Stimulated activated CD4-positive, alpha-beta T cell treated with anti-CD3 and anti-CD28 coated beads, Interleukin-1b, Interleukin-23, amount 100 ng/mL, for 48 hours (primary cell): ENCODE measurements at places on chromosomes 7 and 10.

- no peak for DNase-seq
Measured at GRCh38 chr10:992467-992866, 4.2 kb downstream of the GTPBP4 start.

DNA sequence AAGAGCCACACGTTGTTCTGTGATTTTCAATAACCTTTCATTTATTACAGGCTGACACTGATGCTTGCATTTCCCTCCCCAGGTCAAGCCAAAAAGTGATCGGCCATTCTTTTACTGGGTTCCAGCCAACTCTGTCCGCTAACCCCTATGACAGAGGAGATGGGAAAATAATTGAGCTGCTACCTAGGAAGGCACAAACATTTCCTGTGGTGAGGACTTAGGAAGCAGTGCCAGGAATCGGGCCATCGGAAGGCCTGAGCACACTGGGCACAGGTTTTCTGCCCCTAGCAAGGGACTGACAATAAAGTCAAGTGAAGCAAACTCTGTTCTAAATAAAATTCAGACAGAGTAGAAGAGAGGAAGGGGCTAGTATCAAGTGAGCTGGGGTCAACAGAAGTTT, 313.0 kb upstream of the AOAH start:
- DNase-seq = no peak

DNA sequence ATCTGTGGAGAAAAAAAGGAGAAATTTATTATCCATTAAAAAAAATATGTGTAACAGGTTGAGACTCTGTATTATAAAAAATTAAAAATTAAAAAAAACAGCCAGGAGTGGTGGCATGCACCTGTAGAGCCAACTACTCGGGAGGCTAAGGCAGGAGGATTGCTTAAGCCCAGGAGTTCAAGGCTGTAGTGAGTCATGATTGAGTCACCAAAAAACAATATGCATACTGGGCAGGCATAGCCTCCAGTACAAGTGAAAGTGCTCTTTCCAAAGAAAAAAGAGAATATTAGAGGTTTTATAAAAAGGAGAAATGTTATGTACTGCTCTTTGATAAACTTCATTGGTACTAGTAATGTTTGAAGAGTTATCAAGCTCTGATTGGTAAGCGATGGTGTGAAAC, 647.1 kb upstream of the ZWINT start:
- no peak for DNase-seq

GRCh38 chr7:99674995-99675742, 4.6 kb downstream of the CYP3A5 start:
- no peak for DNase-seq

GRCh38 chr7:43850348-43851116, 18.8 kb downstream of the MRPS24 start:
- DNase-seq = no peak

- DNase-seq = peak; percentile 60
Measured at GRCh38 chr10:97572214-97572989, at the start of gene ANKRD2. TSS of gene ANKRD2 (plus strand) at chr10:97572779. CDS start at chr10:97572789, 10 bp downstream.
